ENCODE measurements at places on chromosomes 12 and 14.

DNA sequence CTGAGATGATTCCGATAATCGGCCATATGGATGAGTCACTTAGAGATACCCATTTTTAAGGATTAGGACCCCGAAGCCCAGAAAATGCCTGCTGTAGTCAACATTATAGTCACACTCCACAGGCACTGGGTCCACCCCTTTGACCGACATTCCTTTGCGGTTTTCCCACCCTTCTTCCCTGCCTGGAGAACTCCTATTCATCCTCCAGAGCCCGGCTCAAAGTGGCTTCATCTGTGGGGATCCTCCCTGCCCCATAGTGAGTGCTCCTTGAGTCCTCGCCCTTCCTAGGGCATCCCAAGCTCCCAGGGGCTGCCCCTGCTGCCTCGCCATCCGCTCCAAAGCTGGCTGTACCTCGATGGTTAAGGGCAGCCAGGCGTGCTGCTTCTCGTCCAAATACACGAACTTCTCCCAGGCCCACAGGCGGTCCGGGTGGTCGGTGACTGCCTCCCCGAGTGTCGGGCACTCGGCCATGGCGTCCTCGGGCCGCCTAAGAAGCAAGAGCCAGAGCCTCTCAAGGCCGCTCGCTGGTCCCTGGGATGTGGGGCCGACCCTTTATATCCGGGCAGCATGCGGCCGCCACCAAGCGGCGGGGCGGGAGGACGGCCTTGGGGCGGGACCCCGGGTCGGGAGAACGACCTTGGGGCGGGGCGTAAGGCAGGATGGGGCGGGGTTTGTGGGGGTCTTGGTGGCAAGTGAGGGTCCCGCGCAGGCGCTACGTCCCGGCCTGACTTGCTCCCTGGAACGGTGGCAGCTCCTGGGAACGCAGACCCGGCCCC lies at the start of gene TCL1A:
TCL1A (minus strand) TSS at position 530 of the 776 bp plus-strand sequence; CDS start at position 471, 59 bp downstream.
- no peak for DNase-seq

DNA sequence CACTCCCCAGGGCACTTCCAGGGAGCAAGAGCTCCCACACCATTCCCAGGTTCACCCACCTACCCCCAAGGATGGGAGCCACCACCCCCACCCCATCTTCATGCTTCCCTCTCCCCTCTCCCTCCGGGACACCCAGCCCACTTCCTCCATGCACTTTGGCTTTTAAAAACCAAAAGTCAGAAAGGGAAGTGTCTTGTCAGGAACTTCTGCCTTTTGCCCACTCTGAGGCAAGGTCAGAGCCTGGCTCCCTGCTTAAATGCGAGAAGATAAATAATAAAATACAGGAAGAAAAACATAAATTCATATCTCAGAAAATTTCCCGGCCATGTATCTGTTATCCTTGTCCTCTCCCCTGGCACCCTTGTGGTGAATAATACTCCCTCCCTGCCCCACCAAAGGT lies 81.6 kb downstream of the PTGER2 start:
- DNase-seq, result no peak

DNA sequence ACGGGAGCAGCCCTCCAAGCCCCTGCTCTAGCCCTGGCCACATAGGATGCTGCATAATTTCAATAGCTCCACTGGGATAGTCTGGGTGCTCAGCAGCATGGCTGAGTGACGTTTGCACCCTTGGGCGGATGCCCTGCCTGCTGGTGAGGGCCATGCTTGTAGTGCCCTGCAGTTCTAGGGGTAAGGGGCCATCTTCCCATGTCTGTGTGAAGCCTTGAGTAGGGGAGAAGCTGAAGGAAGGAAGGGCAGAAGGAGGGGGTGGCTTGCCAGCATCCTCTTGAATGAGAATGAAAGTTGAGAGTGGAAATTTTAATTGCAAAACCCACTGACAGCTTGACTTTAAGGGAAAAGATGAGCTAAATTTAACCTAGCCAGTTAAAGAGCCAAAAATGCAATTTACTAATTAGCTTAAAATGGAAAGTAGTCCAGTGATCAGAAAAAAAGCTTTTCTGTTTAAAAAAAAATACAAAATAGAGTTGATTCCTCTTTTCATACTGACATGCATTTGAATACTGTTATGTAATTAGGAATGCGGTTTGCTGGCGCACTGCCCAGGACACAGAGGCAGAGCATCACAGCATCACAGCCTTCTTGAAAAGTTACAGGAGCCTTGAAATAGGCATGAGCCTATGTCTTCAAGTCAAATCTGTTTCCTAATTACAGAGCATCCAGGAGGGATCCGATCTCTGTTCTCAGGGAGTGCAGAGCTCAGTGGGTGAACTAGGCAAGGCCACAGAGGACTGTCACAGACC lies 18.5 kb upstream of the EML1 start:
- no peak for DNase-seq

- DNase-seq, result no peak
Measured at GRCh38 chr12:85923767-85924331, 49.8 kb downstream of the NTS start.

DNA sequence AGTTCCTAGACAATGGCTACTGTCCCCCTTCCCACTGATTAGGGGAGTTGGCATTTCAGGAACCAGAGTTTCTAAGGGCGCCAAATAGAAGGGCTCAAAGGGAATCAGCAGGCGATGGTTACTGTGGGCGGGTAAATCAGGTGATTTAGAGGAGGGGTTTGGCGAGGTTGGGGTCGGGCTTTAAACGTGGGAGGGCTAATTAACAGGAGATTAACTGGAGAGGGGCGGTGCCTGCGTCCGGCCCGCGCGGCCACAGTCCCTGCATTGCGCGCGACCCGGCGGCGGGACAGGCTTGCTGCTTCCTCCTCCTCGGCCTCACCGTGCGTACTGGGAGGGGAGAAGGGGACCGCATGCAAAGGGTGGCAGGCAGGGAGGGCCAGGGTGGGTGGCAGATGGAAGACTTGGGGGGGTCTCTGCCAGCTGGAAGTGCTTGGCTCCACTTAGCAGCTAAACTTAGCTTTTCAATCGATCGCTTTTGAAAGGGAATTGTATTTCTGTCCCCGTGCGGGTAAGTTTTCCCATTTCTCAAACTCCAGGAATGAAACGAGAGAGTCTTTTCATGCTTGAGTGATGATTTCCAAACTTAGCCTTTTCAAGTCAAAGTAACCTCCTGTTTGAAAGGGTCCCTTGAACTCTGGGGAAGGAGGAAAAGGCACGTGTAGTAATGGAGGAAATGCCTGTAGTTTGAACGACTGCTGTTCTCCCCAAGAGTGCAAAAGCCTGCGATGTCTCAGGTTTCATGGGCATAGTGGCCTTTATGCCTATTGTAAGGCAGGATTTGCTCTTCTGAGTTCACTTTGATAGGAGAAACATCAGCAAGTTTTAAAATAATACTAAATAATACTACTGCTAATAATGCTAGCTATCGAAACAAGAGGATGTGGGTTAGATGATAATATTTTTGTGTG lies at the start of gene MGST1:
MGST1 (plus strand) TSS at position 255 of the 908 bp plus-strand sequence. CDS start 6,608 bp downstream, outside the sequence.
- no peak for DNase-seq

- no peak for DNase-seq
Measured at GRCh38 chr14:58215191-58215914, 15.4 kb downstream of the ACTR10 start.

DNA sequence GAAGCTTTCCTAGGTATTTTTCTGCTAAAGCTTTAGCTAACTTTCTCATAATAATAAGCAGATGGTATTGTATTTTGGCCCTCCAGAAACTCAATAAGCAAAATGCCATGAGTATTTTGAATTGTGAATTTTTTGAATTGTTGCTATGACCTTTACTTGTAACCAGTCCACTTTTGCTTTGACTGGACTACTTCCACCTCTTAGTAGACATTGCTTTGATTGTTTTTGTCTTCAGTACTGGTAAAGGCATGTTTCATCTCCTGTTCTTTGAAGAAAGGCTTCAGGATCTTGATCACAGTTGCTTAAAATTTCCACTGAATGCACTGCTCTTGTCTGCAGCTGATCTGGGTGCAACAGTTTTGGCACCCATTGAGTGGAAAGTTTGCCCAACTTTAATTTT lies 102.3 kb downstream of the TRMT5 start:
- DNase-seq, result no peak

GRCh38 chr12:104721039-104721405 lies 237.1 kb downstream of the SLC41A2 start:
- DNase-seq, result no peak

GRCh38 chr14:50974118-50974517 lies 29.8 kb upstream of the PYGL start:
- no peak for DNase-seq

DNA sequence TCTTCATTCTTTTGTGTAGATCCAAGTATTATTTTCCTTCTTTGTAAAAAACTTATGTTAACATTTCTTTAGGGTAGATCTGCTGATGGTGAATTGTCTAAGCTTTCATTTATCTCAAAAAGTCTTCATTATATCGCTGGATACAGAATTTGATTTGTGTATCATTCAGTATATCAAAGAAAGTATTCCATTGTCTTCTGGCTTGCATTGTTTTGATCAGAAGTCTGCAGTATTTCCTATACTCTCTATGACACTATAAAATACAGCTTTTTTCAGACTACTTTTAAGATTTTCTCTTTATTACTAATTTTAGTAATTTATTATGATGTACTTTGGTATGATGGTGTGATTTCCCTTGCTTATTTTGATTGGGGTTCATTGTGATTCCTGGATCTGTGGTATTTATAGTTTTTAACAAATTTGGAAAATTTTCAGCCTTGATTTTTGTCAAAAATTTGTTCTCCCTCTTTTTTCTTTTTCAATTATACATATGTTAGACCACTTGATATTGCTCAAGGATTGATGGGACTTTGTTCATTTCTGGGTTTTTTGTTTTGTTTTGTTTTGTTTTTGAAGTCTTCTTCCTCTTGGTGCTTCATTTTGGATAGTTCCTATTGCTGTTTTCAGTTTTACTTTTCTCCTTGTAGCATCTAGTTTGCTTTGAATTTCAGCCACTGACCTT lies 176.5 kb downstream of the ZFP36L1 start:
- no peak for DNase-seq

DNA sequence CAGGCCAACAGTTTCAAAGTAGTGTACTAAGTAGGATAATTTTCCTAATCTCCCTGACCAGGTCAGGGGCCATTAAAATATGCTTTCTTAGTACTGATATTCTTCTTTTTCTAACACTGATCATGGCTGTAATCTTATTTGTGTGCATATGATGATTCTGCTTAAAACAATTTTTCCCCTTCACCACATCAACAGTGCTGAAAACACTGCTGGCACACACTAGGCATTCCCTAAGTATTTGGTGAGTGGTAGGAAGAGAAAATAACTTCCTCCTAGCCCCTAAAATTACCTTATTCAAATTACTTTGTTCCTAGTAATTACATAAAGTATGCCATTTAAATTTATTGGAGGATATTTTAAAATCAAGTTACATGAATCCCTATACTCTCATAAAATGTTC lies 49.9 kb upstream of the BBS10 start:
- no peak for DNase-seq

DNA sequence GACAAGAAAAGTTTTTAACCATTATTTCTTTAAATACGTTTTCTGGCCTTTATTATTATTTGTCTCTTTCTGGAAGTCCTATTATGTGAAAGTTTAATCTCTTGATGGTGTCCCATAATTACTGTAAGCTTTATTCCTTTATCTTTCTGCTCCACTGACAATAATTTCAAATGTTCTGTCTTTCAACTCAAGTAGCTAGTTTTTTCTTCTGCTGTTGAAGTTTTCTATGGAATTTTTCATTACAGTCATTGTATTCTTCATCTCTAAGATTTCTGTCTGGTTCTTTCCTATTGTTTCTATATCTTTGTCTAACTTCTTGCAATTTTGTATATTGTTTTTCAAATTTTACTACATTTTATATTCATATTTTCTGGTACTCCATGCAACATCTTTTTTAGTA lies 173.6 kb upstream of the MGAT4C start:
- no peak for DNase-seq

DNA sequence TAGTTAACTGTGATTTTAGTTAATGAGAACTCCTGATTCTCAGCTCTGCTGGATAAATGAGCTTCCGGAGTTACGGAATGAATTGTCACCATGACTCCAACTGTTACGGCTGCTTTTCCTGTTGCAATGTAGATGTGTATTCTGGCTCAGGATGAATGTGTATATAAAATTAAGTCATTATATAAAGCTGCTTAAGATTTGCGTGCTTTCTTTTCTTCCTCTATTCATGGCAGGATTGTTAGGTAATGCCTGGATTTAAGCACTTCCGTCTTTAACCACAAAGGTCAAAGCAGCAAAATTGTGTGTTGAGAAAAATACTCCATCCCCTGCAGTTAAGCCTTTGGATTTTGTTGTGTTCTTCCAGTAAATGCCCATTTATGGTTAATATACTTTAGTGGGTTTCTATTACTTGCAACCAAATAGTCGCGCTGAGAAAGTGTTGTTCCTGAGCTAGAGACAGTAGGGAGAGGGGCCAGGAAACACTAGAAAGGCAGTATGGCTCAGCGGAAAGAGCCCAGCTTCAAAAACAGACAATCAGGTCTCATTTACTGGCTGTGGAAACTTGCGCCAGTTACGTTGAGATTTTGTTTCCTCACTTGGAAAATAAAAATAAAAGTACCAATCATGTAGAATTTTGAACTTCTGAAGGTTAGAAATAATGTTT lies 9.4 kb upstream of the CCDC175 start:
- no peak for DNase-seq

DNA sequence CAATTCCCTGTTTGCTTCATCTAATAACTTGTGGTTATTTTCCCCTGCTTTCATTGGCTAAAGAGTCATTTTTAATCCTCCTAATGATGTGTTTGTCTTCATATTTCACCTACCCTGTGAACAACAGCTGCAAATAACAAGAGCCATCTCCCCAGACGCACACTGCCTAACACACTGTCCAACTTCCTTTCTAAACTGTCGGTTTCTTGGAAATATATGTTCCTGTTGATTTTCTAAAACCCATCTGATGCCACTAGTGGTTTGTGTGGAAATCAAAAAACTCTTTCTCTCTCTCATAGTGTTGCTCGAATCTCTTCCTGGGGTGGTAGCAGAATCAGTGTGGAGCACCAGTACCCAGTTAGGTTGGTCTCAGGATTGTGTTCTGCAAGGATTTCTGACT lies 226.9 kb downstream of the EPS8 start:
- DNase-seq, result no peak

DNA sequence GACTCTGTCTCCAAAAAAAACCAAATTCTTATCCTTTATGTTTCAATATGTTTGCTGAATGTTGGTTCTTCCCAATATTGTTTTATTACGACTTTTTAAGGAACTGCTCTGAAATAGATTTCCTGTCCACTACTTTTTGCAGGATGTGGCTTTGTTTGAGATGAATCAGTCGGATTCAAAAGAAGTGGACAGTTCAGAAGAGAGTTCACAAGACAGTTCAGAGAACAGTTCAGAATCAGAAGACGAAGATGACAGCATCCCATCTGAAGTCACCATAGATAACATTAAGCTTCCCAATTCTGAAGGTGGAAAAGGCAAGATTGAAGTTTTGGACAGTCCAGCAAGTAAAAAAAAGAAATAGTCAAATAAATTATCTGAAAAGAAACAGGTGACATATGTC lies 8.2 kb downstream of the NOPCHAP1 start:
- no peak for DNase-seq

DNA sequence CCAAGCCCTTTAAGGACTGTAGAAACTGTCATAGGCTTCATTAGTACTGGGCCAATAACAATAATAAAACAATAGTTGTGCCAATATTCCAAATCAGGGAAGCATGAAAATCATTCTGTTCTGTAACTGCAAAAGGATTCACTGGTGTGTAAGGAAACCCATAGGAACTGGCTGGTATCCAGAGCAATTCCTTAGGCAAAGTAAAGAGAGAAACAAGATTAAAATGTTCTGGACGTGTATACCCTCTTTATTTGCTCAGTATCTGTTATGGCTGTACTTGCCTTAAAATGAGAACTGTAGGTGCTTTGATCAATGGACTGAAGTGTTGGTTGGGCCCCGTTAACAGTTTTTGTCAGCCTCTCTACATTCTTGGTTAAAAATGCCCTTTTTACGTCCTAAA lies 72.4 kb upstream of the STAC3 start:
- no peak for DNase-seq

Measured in NCI-H526 treated with DMSO at 0.1 percent for 48 hours (cell line).